Trophoblast cell (in vitro differentiated cells and primary cell): ENCODE measurements at places on chromosomes 2 and 18.

DNA sequence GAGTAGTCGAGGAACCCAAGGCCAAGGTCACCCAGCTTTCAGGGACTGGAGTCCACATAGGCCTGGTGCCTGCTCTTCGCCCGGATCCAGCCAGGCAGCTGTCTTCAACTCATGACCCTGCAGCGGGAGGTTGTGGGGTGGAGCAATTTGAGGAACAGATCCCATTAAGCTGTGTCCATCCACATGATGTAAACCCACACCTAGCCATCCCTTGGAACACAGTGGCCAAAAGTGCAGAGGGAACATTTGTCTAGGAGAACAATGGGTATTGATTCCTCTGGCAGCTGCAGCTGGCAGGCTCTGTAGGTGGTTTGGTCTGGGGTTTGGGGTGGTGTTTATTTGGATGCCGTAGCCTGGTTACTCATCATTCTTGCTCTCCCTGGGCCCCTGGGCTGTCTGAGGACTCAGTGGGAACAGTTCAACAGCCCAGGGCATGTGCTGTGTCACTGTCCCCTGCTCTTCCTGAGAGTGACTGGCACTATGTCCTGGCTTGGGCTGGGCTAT, 99.4 kb downstream of the TFCP2L1 start:
- DNase-seq = no peak

- no peak for DNase-seq
These were observed 822 bp downstream of the PSMG2 start for GRCh38 chr18:12703664-12704063.

DNA sequence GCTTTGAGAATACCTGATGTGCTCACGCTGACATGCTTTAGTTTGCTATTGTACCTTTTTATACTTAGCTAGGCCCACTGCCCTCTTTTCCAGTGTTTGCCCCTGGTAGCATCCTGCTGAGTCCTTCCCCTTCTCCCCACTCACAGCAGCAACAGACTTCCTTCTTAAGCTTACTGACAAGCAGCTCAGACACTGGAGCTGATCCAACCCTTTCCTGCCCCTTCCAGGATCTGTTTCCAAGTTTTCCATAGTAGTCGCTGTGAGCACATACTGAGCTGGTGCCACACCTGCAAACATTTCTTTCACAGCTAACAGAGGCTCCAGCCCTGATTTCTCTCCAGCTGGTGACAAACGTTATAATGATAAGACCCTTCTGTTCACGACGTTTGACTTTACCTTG, 991.4 kb upstream of the CELF4 start:
- DNase-seq = no peak

DNA sequence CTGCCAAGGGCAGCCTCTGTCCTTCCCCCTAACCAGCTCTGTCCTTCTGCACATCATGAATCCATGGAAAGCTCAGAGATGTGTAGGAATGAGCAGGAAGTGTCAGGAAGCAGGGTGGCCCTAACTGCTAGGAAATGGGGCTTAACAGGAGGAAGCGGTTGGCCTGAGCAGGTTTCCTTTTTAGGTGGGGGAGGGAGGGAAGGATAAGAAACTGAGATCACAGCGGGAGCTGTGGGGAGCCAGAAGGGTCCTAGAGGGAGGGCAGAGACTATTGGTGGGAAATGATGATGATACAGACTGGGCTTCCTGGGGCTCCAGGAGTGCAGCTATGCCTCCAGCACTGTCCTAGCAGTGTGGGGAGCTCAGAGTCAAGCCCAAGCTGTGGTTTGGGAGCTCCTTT, 182.0 kb downstream of the SH3BP4 start:
- no peak for DNase-seq

DNA sequence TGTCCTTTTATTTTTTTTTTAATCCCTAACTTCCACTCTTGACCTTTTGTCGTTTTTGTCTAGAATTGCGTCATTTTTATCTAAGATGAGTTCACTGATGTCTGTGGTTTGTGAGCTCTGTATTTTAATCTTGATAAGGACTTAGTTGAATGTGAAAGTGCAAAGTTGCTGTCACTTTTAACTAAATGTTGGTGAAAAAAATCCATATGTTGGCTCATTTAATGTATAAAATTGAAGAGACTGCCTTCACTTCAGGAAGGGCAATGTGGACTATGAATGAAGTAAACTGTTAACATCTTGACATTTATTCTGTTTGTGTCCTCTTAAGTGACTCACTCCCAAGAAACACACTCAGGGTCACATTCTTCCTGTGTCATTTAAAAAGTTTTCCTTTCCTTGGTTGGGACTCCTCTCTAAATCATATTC, 256.6 kb upstream of the RASGRP3 start:
- no peak for DNase-seq

DNA sequence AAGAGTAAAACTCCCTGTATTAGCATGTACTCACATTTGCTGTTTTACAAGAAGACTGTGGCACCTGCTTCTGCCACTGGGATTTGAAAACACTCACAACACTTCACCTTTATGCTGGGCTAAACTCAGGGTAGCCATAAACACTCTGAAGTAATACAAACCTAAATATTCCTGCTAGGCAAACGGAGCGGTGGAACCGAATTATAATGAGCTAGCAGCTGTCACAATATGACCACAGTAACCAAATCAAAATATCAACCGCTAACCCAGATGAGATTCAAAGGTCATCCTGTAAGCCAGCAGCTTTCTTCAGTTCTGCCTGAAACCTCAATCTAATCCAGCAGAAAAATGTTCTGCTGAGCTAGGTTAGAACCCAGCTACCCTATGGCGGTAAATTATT, 132.1 kb downstream of the TCF4 start:
- DNase-seq = no peak

GRCh38 chr2:187294043-187294442, 154.0 kb downstream of the CALCRL start:
- DNase-seq = no peak

- no peak for DNase-seq
These were observed 4.1 kb downstream of the FEV start for GRCh38 chr2:218980735-218981389.

- peak; percentile 36 for DNase-seq
These were observed 19.5 kb downstream of the RBM44 start for GRCh38 chr2:237818066-237818473.

DNA sequence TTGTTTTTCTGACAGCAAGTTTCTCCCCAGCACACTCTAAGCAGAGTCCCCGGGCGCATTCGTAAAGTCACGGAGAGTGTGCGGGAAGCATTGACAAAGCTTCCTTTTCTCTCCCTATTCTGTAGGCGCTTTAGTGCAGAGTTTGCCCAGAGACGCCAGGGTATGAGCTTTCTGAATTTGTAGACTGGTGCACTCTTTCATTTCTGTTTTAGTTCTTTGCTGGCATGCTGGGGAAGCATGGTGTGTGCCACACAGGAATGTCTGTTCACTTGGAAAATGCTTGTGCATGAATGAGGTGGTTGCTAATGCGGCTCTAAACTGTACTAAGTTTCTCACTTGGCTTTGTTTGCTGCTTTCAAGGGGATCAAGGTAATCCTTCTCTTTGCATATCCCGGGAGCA, 102.6 kb downstream of the RTN4 start:
- no peak for DNase-seq

DNA sequence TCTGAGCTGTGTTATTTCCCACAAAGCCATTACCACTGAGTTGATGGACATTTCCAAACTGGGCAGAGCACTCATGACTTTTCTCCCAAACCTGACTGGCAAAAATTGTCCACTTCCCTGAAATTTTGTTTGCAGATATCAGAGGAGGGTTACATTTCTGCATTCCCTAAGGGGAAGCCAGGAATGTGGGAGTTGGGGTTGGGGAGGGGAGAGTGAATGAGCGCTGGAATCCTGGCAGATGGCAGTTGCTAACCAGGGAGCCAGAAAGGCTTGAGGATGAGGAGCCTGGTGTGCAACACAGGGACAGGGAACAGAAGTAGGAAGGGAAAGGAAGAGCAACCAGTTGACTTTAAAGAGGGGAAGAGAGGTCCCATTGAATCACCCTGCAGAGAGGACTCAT, 14.0 kb upstream of the CCNYL1 start:
- DNase-seq = no peak

DNA sequence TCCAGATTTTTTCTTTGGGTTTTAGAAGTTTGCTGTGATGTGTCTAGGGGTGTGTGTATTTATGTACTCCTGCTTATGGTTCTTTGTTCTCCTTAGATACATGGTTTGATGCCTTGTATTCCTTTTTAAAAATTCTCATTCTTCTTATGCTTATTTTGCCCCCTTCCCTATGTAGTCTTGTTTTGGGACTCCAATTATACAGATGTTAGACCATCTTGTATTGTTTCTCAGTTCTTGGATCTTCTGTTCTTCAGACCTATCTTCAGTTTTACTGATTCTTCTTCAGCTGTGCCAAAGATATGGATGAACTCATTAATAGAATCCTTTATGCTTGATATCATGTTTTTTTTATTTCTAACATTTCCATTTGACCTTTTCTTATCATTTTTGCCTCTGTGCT, 14.2 kb upstream of the MSL3B start:
- DNase-seq = no peak

DNA sequence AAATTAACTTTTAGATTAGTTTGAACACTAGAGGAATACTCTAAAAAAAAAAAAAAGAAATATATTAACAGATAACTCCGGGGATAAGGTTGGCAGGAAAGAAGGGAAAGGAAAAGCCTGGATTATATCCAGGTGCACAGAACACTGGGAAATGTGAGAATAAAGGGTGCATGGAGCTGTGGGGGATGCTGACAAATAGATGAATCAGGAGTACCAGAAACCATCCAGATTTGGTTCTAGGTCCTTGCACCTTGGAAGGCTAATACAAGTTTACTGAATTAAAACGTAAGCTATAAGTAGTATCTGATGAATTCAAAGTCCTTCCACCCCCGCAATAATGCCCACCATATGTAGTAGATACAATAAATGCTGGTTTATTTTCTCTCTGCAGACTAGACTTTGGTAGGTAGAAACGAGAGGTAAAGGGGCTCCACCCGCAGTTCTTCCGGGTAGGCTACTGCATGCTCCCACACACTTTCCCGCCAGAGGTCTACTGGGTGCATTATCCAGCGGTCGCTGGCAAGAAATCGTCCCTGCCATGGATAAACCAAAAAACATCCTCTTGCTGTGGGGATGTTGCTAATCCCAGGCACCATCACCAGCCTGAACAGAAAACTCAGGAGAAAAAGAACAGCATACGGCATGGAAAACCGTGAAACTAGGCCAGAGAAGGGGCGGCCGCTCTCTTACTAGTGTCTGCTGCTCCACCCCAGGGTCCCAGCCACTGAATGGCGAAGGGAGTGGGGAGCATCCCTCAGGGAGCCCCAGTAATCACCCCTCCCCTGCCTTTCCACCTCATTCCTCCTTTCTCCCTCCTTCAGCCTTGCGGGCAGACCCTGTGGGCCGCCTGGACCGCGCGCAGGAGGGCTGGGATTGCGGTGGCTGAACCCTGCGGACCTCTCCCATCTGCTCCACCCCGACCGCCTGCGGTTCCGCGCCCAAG, 1.5 kb downstream of the CNRIP1 start:
- DNase-seq = no peak

GRCh38 chr2:150459281-150459680, 28.2 kb downstream of the RND3 start:
- DNase-seq = no peak

- no peak for DNase-seq
These were observed 77.9 kb downstream of the LIMS1 start for GRCh38 chr2:108612153-108612513.

DNA sequence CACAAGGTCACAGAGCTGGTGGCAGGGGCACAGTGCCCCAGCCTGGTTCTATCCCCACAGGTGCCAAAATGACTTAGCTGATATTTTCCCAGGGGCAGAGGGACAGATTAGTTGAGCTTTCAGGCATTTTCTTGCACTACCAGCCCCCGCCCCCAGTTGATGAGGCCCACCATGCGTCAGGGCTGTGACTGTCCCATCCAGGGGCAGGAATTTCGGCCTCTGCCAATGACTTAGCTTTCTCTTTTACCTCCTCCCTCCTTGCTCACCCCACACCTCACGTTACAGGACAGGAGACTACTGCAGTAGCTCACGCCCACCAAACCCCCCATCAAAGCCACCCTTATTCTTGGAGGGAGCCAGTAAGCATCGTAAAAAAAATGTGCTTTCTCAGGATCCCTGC, 31.5 kb downstream of the MRO start:
- DNase-seq = no peak

DNA sequence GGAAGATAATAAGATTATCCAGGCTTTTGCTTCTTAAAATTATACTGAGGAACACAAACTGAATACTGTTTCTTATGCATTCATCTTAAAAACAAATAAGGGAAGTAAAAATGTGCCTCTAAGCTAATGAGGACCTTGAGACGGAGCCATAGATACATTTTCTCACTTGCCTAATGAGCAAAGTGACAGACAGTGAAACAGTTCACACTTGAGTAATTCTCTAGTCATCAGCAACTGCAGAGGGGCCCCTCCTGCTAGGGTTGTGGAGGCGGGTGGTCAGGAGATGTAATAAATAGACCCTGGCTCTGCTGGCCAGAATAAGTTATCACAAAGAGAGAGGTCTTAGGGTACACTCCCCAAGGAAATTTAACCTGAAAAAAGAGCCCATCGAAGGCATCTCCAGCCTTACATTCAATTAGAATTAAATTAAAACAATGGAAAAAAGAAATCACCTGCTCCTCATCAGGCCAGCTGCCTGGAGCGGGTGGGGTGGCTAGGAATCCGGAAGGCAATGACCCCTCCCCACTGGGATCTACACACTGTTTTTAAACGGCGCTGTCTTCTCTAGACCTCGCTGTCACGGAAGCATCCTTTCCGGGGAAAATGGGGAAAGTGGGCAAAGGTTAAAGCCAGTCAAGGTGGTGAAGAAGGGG, 32.6 kb upstream of the INSIG2 start:
- no peak for DNase-seq

DNA sequence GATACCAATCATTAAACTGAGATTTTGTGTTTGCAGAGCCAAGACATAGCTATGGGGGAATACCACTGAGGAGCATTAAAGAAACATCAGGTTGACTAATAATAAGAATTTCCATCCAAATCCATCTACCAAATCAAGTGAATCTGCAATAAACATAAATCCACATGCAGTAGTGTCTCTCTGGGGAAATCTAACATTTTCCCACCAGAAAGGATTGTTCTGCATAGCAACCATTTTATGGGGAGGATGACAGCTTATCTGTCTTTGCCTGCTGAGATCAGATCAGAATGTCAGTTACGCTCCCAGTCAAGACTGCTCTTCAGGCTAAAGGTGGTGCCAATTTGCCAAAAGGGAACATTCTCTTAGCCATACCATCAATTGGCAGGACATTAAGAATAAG, 1098.9 kb upstream of the CHAC2 start:
- no peak for DNase-seq

DNA sequence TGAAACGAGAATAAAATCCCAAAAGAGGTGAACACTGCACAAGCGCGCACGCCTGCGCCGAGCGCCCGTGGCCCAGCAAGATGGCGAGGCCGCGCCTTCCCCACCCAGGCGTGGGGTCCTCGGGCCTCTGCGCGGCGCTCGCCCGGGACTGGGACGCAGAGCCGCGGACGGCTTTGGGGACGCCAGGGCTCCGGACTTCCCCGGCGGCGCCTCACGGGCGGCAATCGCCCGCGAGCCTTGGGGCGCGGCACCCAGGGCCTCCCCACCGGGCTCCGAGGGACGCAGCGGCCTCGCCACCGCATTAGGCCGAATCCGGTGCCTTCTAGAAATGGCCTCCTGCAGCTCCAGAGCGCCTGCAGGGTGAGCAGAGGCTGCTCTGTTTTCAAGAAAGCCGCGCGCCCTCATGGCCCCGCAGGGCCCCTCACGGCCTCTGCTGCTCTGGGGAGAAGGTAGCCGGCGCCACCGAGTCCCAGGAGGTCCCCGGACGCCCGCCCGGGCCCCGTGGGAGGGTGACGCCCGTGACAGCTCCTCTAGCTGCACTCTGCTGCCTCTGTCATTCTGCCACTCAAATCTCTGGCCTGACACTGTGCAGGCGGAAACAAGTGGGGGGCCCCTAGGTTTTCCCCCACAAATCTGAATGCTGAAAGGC, 35.9 kb upstream of the POMC start:
- no peak for DNase-seq
